ENCODE measurements at places on chromosomes 1 and 21. TPM values are rescaled to one million over a fixed set of nuclear protein-coding genes. Genes with fewer than 3 reads are reported as not detected.

PPIAL4G gene
- total RNA-seq = not detected

DNA sequence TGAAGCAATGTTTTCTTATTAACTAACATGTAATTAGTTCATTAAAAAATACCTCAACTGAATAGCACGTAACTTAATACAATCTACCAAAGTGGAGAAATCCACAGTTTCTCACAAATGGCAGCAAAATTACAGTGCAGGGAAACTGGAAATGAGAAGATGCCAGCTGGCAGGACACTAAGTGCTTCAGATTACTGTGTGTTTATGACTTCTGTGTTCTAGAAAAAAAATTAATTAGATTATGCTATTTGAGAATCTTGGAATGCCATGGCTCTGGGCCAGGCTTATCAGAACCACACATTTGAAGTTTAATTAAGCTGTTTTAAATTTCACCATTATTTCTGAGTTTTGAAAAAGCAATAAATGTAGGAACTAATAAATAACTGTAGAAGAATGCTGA, 357.6 kb downstream of the TGFB2 start:
- DNase-seq = no peak

- DNase-seq = no peak
Observed at GRCh38 chr1:23614032-23614660, 54.8 kb upstream of the ID3 start.

PERM1 gene
- 170 TPM for total RNA-seq

DMBX1 gene
- total RNA-seq = not detected

TNFRSF9 gene
- not detected for total RNA-seq

TPM3 gene
- 80.9 TPM for total RNA-seq

RNU1-1 gene
- total RNA-seq = 9,391 TPM

DNA sequence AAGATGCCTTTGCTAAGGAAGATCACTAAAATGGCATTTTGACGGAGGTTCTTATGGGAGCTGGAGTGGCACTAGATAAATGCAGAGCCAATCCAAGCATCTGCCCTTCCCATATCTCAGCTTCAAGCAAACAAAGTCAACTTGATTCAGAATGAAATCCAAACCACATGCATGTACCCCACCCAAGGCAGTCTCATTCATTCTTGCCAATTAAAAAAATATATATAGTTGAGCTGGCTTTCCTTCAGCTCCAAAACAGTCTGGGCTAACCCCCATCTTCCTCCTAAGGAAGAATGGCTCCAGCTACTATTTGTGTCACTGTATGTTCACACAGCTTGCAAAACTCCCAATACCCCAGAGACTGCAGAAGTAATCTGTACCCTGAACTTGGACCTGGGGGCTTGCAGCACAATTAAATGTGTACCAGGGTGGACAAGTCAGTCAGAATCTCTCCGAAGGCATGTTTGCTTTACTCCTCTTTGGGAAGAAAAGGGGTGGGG, 35.4 kb downstream of the GPR3 start:
- no peak for DNase-seq

RXFP4 gene
- not detected for total RNA-seq

DNA sequence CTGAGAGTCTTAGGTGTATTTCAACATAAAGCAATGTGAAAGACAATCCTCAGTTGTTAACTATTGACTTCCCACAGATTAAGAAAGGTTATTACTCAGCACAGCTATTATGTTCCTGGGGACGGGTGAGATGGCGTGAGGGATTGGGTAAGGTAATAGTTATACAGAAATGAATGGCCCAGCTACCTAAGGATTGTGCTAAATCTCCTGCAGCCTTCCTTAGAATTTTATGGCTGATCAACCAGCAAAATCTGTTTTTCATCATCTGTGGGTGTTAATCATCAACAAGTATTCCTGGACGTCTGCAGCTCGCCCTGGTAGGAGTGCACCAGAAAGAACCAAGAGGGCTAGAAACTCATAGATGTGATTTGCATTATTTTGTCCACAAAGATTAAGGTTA, 146.0 kb upstream of the IVNS1ABP start:
- no peak for DNase-seq

DNA sequence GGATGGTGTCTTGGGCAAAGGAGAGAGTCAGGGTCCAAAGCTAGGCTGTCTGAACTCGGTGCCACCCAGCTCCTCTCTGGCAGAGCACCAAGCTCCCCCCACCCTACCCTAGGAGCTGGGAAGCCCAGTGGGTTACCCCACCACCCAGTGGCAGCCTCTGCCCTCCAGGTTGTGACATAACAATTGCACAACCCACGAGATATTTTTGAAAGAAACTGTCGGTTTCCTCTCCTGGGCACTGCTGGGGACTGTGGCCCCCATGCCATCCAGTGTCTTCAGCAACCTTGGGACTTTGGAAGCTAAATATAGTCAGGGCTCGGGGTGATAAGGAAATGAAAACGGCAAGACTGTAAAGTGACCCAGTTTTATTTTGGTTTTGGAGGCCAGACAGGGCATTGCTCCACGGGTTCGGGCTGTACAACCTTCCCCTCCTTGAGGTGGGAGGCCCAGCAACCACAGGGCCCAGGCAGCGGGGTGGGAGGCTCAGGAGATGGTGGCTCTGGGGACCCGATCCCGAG, 1.4 kb downstream of the CITED4 start:
- DNase-seq = no peak

DNA sequence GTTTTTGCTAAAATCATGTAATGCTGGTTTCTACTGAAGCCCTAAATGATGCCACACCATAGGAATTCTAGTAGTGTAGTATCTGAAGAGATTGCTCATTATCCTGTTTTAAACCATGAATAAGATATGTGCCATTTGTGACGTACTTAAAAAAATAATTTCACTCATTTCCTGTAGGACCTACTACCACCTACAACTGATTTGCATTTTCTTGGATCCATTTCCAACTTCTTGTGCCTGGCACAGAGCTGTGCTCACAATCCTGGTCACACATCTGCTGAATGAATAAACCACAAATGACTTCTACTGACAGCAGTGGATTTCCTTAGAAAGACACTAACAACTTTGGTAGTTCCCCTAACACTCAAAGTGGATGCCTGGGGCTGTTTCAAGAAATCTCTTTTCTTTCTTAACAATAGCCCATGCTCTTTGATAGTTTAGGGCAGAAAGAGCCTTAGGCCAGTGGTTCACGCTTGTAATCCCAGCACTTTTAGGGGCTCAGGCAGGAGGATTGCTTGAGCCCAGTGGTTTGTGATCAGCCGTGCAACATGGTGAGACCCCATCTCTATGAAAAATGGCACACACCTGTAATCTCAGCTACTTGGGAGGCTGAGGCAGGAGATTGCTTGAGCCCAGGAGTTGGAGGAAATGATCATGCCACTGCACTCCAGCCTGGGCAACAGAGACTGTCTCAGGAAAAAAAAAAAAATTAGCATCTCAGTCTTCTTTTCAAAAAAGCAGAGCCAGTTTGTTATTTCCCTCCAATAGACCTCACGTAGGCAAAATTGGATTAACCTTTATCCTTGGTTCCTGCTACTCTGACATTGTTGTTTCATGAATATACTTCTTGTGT, 13.0 kb upstream of the BATF3 start:
- no peak for DNase-seq

DNA sequence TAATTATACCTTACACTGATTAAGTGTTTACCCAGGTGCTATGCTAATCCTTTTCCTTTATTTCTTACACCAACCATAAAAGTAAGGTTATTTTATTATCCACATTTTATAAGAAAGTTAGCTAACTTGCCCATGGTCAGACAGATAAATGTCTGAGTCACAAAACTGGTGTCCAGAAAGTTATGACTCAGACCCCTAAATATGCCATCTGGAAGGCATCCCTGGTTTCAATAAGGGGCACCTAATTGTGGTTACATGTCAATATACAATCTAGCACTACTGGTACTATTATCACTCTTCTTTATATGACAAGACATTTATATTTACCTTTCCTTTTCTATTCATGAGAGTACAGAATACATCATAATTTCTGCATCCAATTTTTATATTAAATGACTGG, 496.5 kb upstream of the ADGRL2 start:
- DNase-seq = no peak

DNA sequence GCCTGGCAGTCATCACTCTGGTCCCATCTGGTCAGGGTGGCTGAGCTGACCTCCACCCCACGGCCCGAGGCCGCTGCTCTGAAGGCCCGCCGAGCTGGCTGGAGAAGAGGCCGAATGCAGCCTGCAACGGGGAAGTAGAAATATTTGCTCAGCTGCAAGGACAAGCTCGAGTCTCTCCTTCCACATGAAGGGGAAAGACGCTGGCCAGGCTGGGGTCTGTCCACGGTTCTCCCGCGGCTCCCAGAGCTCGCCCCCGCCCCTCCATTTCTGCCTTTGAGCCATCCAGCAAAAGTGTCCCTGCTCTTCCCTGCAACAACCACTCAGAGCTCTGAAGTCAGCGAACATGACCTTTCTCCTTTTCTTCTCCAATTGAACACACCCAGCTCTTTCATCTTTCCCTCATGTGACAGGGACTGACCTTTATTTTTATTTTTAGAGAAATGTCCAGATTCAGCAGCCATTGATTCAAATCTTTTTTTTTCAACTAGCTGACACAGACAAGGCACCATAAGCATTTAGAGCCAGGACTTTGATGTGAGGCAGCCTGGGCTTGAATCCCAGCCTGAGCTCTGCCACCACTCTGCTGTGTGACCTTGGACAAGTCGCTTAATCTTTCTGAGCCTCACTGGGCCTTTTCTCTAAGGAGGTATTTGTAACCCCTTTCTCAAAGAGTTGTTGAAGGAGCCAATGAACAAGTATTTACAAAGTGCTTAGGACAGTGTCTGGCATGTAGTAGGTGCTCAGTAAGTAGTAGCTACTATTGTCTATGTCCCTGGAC, 149.3 kb upstream of the WNT4 start:
- no peak for DNase-seq
